Right atrium auricular region (tissue), 2 donors: ENCODE measurements at places on chromosomes 3 and 15.

- H3K4me3 ChIP-seq: no peak overlapping the region
- H3K27me3 ChIP-seq: no peaks in the 10 kb centered on the region
- DNase-seq: no peak
- no peak overlapping the region for H3K27ac ChIP-seq
- H3K36me3 ChIP-seq: no peaks in the 10 kb centered on the region
Observed at GRCh38 chr15:38088971-38089370, 154.5 kb downstream of the TMCO5A start.

DNA sequence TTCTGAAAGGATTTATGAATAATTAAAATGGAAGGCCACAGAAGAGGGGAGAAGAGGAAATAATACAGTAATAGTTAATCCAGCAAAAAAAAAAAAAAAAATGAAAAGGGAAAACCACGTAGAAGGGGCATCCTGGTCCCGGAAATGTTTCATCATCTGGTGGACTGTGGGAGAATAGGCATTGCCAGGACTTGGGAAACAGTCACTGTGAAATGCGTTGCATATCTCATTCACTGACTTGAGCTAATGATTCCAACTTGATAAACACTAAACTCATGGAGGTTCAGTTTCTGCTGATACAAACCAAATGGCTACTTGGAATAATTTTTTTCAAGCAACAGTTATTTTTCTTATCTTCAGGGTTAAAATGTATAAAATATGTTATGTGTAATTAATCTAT lies 3.2 kb downstream of the XCR1 start:
- H3K27ac ChIP-seq: no peak overlapping the region
- no peaks in the 10 kb centered on the region for H3K4me1 ChIP-seq
- no peak overlapping the region for H3K4me3 ChIP-seq
- H3K36me3 ChIP-seq: no peaks in the 10 kb centered on the region

- H3K4me1 ChIP-seq: peaks cover 26% of the 10 kb centered on the region
- no peak overlapping the region for H3K27ac ChIP-seq
- no peaks in the 10 kb centered on the region for H3K27me3 ChIP-seq
- H3K36me3 ChIP-seq: no peaks in the 10 kb centered on the region
- no peak overlapping the region for H3K4me3 ChIP-seq
Observed at GRCh38 chr3:178845420-178846118, 226.0 kb downstream of the ZMAT3 start.

DNA sequence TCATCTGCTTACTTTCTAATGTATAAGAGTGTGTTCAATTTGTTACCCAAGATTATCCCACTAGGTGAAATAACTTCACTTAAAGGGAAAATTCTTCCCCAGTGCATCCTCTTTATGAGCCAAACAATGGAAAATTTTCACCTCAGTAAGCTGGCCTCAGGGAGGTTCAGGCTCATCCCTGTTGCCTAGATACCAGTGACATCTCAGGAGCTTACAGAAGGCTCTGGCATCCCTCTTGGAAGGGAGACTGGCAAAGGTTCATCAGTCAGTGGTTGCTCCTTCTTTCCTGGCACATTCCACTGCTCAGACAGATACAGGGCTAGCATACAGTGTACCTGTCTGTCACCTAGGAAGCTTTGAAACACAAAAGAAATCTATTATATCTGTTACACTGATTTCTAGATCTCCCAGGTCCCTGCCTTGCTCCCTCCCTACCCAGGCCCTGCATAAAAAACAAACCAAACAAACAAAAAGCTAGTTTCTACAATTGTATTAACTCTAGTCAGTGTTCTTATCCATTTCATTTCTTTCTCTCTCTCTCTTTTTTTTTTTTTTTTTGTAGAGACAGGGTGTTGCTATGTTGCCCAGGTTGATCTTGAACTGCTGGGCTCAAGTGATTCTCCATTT lies 1.7 kb downstream of the IP6K2 start:
- no peak overlapping the region for H3K4me3 ChIP-seq
- H3K4me1 ChIP-seq: no peaks in the 10 kb centered on the region
- H3K27ac ChIP-seq: no peak overlapping the region
- peaks cover 26% of the 10 kb centered on the region for H3K36me3 ChIP-seq
- H3K27me3 ChIP-seq: no peaks in the 10 kb centered on the region
